Stimulated activated CD8-positive, alpha-beta memory T cell treated with anti-CD3 and anti-CD28 coated beads, Interleukin-7, amount 100 ng/mL, for 1 hour (primary cell): ENCODE measurements at places on chromosomes 7 and 10.

GRCh38 chr10:101123085-101123814 is 7.8 kb upstream of the TLX1 start:
- no peak for DNase-seq

- no peak for DNase-seq
Measured at GRCh38 chr10:61895898-61896600, 5.5 kb upstream of the ARID5B start.

DNA sequence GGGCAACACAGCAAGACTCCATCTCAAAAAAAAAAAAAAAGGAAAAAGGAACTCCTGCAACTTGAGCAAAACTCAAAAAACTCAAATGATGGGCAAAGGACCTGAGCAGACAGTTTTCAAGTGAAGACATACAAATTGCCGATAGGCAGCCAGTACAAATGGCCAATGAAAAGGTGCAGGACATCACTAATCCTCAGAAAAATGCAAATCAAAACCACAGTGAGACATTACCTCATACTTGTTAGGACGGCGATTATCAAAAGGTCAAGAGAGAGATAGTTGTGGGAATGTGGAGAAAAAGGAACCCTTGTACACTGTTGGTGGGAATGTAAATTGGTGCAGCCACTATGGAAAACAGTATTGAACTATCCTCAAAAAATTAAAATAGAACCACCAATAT is 16.8 kb downstream of the SVOPL start:
- DNase-seq = no peak

- DNase-seq = no peak
Measured at GRCh38 chr7:43570688-43571365, 12.1 kb upstream of the STK17A start.

- no peak for DNase-seq
Measured at GRCh38 chr7:26857506-26858240, 6.7 kb downstream of the SKAP2 start.

GRCh38 chr10:73810735-73811465 is 498 bp downstream of the NDST2 start:
- DNase-seq = peak; percentile 18

DNA sequence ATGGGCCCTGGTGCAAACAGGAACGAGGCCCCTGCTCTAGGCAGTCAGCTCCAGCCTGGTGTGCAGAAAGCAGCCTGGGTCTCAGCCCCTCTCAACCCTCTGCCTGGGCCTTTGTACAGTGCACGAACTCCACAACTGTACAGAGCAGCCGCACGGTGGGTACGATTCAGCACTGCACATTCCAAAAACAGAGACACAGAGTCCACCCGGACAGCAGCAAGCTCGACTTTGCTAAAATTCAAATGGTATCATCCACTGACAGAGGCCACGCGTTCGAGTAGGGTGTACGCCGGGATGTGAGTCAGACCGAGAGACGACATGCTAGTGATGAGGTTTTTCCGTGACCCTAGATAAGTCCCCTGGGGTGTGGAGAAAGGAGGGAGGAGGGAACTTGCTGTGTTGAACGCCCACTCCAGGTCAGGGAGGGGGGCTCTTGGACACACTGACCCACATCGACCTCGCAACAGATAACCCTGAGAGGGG is 65.6 kb upstream of the PDGFA start:
- DNase-seq = no peak

- no peak for DNase-seq
Measured at GRCh38 chr7:121730869-121731268, 142.1 kb upstream of the PTPRZ1 start.

GRCh38 chr10:118239236-118239630 is 102.9 kb downstream of the FAM204A start:
- DNase-seq = no peak

GRCh38 chr7:28957064-28957750 is 923 bp downstream of the TRIL start:
- DNase-seq = no peak

DNA sequence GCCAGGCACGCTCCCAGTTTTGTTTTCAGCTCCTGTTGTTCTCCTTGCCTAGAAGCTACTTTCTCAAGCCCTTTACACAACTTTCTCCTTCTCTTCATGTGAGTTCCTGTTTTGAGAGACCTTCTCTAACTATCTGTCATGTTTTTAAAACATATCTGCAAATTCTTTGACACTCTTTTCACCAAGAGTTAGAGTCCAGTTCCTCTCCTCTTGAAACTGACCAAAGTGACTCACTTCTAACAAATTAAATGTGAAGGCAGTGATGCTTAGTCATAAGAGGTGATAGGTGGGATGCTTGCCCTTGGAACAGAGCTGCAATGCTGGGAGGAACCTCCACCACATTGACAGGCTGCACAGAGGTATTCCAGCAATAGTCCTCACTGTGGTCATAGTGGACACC is 25.3 kb downstream of the ZSCAN25 start:
- DNase-seq = no peak

- no peak for DNase-seq
Measured at GRCh38 chr7:131638641-131639430, 82.4 kb upstream of the PODXL start.

DNA sequence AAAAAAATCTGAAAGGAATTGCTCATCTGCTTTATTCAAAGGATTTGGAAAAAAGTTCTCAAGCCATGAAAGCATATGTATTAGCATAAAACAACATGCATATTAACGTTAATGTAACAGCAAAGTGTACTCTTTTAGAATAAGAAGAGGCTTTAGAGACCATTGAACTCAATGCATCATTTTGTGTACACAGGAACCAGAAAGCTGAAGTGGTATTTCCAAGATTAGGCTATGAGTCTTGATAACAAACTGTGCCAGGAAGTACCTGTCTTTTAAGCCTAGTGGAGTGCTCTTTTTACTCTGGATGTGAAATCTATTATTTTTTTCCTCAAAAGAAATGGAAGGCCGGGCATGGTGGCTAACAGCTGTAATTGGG is 164.2 kb downstream of the THSD7A start:
- no peak for DNase-seq

DNA sequence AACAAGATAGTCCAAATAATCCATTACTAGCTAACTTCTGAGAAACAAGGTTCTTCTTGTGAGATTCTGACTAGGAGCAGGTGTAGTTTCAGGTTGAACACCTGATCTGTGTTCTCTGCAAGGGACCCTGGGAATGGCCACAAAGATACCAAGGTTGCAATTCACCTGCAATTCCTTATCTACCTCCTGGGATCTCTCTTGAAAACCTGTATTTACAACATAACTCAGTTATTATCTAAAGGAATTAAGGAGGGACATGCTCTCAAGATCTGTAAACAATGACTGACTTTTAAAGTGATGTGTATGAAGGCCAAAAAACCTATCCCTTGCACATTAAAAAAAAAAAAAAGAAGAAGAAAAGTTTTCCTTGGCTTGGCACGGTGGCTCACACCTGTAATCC is 54.8 kb downstream of the ABLIM1 start:
- no peak for DNase-seq

DNA sequence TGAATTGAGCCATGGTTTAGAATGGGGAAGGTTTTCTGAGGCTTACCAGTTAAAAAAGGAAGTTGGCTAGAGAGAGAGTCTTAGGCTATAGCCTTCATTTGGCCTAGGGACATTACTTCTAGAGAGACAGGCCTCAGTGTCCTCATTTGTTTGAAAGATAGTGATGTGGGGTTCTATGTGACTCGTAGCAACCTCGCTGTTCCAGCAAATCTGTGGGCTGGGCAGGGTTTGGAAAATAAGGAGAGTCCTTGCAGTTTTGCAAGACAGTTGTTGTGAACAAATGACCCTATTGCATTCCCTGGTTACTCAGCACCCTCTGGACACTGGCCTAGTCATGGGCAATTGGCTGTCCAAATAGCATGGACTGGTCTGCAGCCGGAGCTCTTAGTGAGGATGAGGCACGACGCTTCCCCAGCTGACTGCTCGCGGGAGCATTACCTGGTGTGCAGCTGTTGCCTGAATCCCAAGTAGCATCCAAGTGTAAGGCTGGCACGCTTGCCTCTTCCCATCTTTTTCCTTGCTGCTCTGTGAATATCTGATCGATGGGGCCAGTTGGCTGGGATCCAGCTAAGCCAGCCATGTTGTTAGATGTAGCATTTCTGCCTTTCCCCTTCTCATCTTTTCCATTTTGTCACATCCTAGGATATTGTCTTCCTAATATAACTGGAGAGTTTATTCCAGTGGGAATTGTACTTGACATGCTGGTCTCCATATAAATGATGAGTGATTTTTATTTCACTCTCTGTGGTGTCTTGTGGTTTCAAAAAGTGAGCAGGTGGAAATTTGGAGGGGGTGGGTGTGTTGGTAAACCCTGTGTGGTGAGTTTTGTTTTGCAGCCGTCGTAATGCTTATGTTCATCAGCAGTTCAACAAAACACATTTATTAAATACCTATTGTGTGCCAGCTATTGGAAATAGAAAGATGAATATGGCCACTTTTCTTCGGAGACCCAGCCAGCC is 99.8 kb downstream of the SND1 start:
- no peak for DNase-seq

DNA sequence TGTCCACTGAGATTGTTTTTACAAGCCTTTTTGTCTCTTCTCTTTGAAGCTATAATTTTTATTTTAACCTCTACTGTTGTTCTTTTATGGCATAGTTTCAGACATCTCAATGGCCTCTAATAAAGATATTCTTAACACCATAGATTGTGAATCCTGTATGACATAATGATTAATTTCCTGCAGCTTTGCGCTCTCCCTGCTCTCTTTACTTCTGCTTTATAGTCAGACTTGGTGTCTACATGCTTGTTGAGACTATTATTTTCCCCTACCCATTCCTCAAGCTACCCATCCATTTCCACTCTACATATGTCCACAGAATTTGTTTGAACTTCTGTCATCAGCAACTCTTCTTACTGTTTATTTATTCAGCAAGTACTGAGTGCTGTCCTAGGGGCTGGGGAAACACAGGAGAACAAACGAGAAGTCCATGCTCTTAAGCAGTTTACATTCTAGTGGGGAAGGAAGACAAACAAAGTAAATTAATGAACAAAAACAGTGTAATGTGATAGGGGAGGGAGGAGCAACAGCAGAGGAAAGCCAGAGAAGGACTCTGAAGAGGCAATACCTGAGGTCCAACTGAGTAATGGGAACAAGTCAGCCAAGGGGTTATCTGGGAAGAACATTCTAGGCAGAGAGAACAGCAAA is 110.1 kb downstream of the CDK14 start:
- no peak for DNase-seq

DNA sequence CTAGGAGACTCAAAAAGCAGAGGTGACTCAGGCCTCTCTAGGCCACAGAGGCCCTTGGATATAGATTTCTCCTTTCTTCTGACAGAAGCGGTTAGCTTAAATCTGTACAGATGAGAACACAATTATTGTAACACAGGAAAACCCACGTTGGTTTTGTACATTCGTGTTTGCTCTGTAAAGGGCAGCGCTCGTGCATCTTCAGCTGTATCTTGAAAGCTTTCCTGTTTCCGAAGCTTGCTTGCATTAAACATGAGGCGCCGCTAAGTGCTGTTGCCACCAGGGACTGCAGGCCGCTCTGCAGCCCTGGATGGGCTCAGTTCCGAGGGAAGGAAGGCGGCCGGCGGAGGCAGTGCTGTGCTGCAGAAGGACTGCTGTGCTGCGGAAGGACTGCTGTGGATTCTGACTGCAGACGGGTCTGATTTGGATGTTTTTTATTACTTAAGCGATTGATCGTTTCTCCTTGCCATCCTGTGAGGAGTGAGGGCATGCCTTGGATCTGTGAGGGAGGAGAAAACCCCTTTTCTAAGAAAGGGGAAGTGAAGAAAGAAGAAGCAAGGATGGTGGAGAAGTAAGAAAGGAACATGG is 53.3 kb downstream of the FHIP2A start:
- DNase-seq = no peak

DNA sequence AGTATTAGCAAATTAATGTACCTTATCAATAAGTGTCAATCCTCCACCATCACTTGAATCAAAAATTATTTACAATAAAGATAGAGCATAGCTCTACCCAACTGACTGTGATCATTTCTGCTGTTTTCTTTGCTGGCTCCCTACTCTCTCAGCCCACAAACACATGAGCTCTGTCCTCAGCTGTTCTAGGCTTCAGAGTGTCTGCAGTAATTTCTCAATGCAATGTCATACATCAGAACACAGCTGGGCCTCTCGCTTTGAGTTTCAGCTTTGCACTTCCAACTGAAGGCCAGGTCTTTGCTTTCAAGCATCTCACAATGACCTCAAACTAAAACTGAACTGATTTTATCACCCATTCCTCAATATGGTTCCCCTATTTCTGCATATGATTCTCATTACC is 55.7 kb downstream of the RNF133 start:
- no peak for DNase-seq

DNA sequence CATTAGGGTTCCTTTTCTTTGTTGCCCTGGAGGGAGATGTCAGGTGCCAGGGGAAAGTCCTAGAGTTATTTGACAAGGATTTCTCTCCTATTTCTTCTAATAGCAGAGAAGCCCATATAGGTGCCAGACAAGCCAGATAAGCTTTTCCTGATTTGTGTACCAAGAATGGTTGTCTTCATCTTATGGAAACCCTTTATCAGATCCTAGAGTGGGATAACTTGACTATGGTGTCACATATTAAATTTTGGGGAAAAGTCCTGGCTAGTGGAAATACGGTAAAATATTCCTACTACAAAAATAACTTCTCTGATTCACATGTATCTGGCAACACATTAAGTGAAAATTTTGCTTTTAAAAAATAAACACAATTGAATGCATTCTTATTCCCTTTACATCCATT is 1.2 kb downstream of the OR2A12 start:
- DNase-seq = no peak

DNA sequence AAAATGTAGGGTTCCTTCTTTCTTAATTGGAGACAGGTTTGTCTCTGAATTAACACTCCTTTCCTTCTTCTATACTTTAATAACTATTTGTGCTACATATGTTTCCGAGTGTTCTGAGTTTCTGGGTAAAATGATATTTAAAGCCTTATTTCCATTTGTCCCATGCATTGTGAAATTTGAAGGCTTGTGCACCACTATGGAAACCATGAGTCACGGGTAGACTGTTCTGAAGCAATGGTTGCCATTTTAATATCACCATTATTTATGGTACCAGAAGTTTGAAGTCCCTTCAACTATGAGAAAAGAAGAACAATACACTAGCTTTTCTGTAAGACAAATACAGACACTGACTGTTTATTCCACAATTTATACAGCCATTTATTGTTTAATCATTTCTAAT is 44.7 kb upstream of the ZEB1 start:
- DNase-seq = no peak

- no peak for DNase-seq
Measured at GRCh38 chr10:21524526-21525366, 736 bp downstream of the SKIDA1 start.

GRCh38 chr7:117283371-117283770 is 39.5 kb downstream of the WNT2 start:
- no peak for DNase-seq

GRCh38 chr10:90741926-90742565 is 115.8 kb downstream of the HTR7 start:
- DNase-seq = no peak

- no peak for DNase-seq
Measured at GRCh38 chr7:26213807-26214515, 12.4 kb downstream of the CBX3 start.
